ENCODE measurements at places on chromosomes 3 and 15.
A peak's percentile ranks its signal among the peaks of the same experiment; 100 is the strongest.

- DNase-seq = no peak
Observed at GRCh38 chr15:64583519-64583918, 123.1 kb downstream of the ZNF609 start.

DNA sequence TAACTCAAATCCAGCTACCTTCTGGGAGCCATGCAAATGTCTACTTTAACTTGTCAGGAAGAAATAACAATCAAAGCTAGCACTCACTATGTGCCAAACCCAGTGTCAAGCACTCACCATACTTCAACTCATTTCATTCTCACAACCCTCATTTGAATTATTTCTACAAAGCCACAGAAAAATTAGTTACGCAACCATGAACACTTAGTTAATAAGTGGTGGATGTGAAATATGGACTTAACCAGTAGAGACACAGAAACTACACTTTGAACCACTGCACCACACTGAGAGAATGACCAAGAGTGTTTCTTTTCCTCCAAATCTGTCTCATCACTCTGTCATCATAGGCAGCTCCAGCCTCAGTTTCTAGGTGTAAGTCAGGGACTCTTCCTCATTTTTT is 91.0 kb upstream of the MBNL1 start:
- DNase-seq = no peak

DNA sequence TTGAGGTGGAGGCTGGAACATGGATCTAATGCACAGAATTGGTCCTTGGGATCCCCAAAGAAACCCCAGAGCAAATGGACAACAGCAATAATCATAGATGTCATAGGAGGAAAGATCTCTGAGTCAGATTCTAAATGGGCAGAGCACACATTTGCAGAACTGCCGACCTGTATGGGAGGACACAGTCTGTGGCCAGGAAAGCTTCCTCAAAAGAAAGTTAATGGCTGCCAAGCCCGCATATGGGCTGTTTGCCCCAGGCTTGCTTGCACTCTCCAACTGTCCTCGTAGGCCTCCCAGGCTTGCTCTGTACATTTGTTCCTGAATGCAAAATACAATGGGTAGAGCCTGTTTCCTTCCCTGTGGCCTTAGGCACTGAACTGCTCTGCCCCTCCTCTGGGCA is 102.0 kb upstream of the PLXNA1 start:
- DNase-seq = no peak

DNA sequence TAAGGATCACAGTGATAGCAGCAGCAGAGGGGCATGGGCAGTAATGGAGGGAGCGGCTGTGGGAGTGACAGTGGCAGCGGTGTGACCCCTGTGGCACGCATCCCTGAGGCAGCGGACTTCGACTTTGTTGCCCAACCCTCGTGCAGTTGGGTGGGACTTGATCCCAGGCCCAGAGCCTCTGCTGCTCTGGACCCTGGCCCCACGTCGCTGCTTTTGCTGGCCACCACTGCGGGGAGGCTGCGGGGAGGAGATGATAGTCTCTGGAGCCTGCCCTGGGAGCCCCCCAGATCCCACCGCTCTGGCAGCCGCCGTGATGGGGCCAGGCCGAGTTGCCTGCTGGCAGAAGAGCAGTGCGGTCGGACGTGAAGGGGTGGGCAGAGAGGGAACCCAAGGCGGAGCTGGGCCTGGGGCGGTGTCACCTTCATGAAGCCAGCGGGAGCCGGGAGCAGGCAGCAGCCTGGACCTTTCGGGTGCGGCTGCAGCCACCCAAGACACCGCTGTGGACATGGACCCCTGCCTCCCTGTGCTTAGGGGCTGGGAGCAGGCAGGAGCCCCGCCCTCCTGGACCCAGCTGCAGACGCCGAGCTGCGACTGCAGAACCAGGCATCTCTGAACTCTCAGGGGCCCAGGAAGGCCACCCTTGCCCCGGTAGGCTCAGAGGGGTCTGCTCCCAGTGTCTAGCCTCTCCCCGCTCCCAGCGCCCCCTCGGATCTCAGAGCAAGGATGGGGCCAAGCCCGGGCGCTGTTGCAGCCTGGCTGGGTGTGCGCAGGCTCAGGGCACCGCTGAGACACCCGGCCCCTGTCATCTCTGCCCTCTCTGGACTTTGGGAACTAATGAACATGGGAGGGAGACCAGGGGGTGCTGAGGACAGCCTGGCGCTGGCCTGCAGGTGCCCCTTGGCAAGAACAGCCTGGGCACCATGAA is 38.3 kb downstream of the COMMD2 start:
- no peak for DNase-seq

GRCh38 chr3:59780209-59780608 is 730.4 kb upstream of the CFAP20DC start:
- no peak for DNase-seq

DNA sequence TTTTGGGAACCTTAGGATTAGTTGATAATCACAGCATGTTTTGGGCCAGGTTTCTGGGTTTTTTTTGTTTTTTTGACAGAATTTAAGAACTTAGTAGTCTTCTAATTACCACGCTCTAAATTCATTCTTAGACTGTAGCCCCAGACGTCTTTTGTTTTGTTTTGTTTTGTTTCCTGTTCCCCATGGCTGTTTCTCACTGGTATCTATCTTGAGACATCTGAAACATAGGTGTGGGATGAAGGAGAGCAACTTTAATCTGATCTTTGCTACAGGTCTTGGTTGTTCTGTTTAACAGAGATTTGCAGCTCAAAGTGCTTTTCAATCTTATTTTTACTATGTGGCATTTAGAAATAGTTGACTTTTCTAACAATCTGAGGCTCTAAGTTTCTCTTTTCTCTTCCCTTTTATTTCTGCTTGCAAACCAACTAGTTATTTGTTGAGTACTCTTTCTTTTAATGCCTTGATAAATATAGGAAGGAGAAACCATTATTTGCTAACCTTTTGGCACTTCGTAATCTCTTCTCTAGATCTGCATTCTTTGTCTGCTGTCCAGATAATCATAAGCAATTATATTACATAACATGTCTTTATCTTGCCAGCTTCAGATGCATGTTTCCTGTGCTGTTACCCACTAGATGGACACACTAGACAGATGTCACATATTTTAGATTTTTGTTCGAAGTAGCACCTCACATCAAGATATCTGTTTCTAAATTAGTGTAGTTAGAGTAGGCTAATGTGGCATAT is 40.9 kb downstream of the FBXL2 start:
- no peak for DNase-seq

GRCh38 chr3:52313188-52313773 is 2.8 kb upstream of the DNAH1 start:
- no peak for DNase-seq

- DNase-seq = peak; percentile 66
Observed at GRCh38 chr3:188234132-188234531, 80.2 kb downstream of the LPP start.

- DNase-seq = no peak
Observed at GRCh38 chr3:174859756-174860155, 622 bp downstream of the NAALADL2 start.

GRCh38 chr15:29849716-29850115 is 27.4 kb upstream of the TJP1 start:
- DNase-seq = no peak

DNA sequence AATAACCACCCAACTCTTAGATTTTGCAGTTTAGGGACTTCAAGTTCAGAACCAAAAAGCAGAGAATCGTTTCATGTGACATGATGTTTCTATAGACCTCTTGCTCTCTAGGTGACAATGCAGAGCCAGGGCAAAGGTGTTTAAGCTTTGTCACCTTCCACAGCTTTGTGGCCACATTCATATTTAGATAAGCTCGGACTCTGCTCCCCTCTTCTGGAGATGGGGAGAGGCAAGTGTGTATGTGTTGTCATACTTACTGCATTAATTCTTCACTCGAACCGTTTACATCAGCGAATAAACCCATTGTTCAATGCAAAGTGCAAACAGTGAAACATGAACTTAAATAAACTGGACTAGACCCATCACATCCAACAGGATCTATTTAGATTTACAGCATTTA is 33.2 kb downstream of the ST3GAL6 start:
- DNase-seq = no peak

- no peak for DNase-seq
Observed at GRCh38 chr15:65877749-65878148, 8.5 kb downstream of the RAB11A start.

DNA sequence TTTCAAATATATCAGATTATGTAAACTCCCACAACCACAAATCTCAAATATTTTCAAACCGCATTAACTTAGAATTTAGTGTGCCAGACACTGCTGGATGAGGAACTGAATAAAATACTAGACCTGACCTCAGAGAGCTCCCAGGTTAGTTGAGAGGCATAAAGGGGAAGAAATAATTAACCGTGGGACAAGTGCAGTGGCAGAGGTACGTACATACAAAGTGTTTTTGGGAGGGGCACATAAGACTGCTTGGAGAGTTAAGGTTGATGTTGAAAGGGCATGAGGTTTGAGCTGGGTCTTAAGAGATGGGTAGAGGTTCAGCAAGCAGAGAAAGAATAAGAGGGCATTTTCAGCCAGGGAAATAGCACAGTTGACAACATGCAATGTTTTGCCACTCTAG is 17.2 kb downstream of the THUMPD3 start:
- DNase-seq = no peak

- no peak for DNase-seq
Observed at GRCh38 chr15:100093211-100094126, 248.3 kb downstream of the ADAMTS17 start.

DNA sequence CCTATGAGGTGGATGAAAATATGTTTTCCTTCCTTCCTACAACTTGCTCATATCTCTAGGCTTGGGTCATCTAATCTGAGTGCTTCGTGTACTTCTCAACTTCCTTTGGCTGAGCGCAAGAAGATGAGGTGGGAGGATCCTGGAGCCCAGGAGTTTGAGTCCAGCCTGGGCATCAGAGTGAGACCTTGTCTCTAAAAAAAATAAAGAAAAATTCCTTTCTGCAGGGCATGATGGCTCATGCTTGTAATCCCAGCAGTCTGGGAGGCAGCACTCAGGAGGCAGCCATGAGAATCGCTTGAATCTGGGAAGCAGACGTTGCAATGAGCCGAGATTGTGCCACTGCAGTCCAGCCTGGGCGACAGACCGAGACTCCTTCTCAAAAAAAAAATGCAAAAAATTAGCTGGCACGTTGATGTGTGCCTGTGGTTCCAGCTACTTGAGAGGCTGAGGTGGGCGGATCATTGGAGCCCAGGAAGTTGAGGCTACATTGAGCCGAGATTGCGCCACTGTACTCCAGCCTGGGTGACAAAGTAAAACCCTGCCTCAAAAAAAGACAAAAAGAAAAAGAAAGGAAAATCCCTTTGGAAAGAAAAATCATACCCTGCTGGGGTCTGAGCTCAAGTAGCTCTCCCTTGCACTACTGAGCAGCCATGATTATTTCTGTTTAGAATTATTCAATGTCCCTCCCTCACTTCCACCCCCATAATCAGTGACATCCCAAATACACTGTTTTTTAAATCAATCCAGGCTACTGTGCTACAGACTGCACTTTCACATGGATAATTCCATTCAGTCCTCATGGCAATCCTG is 28.0 kb upstream of the RAB11A start:
- DNase-seq = no peak

DNA sequence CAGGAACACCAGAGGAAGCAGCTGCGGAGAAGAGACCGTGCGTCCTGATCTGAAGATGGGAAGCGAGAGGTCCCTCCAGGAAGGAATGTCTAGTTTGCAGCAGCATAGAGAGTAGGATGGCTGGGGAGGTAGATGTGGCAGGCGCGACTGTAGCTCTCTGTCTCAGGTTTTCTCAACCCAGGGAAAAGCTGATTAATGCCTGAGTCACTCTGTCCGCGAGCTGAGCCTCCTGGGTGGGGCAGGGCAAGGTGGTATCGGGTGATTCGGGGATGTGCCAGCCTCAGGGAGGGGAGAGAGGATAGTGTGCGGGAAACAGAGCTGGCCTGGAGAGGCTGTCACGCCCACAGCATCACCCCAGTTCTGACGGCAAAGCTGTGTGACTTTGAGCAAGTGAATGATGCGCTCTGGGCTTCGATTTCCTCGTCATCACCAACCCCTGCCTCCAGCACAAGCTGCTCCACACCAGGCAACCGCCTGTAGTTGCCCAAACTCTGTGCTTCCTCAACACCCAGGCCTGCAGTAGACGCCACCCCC is 28.4 kb downstream of the CPN2 start:
- peak; percentile 44 for DNase-seq

DNA sequence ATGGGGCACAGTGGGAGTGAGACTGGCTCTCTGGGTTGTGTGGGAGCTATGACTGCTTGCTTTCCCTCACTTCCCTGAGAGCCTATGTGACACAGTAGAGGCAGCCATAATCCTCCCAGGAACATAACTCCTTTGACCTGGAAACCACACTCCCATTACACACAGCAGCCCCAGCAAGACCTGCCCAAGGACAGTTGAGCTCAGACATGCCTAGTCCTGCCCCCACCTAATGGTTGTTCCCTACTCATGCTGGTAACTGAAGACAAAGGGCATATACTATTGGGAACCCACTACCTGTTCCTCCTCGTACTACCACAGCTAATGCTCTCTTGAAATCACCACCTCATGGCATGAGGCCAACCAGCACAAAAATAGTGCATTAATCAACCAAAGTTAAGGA is 550.4 kb upstream of the ARPP21 start:
- DNase-seq = no peak

- DNase-seq = no peak
Observed at GRCh38 chr3:146077181-146077580, 83.8 kb downstream of the PLOD2 start.

GRCh38 chr3:81763001-81763400 is 1.6 kb upstream of the GBE1 start:
- no peak for DNase-seq

GRCh38 chr3:38038447-38038911 is 529 bp upstream of the DLEC1 start:
- no peak for DNase-seq

DNA sequence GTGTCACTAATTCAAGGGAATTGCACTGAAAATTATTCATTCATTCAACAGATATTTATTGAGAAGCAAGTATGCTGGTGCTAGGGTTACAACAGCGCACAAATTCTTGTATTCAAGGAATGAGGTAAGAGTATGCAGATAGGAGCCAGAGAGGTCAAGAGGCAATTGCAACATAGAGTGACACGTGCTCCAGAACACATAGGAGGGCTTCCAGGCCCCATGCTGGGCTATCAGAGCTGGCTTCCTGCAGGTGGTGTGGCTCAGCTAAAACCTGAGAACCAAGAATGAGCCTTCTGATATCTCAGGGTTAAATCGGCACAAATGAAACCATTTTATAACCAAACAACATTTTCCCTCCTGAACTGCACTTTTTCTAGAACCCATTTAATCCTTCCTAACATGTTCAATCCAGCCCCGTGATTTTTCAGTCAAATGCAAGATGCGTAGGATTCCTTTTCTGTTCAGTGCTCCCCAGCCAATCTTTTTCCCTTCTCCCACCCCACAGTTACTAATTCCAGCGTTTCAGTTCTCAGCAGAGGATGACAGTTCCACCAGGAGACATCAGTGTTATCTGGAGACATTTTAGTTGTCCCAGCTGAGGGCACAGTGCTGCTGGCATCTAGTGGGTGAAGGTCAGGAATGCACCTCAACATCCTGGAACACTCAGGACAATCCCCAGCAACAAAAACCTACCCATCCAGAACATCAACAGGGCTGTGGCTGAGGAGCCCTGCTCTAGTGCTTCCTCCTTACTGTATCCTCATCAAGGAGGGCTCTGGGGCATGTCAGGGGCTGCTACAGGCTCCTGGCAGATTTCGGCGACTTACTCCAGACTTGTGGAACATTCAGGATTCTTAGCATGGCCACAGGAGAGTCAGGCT is 13.1 kb downstream of the CCR5AS start:
- peak; percentile 43 for DNase-seq

Data from HCEC 1CT (cell line).